ENCODE measurements at places on chromosomes 7 and 10.

GRCh38 chr10:33330543-33331378 lies 3.7 kb downstream of the NRP1 start:
- DNase-seq = peak; percentile 85

DNA sequence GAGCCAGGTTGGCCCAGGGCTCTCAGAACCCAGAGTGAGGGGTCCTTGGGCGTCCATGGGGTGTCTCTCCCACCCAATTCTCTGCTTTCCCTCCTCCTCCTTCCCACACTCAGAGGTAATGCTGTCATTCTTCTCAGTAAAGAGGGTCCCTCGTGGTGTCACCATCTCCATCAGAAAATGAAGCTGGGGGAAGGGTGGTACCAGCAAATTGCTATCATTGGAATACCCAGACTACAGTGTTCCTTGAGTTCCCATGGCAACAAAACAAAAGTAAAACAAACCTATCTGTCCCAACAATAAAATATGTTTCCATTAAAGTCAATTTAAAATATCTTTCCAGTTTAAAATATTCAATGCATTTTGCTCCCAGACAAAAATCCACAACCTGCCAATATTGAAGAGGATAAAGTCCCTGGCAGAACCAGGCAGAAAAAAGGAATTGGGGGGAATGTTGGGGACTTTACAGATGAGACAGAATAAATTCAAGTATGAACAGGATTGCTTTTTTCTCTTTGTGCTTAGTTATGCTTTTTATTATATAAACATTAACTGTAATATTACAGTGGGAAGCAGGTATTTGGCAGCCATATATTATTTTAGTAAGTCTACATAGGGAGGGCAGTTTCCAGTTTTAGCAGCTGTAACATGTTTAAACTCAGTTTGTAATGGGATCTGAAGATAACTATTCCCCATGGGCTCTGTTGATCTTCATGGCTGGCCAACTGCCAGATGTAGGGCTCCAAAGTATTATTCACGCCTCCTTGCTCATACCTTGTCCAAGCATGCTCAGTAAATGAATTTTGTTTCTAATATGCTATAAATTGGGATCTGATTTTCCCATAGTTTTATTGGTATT lies 182.1 kb downstream of the ARID5B start:
- no peak for DNase-seq

DNA sequence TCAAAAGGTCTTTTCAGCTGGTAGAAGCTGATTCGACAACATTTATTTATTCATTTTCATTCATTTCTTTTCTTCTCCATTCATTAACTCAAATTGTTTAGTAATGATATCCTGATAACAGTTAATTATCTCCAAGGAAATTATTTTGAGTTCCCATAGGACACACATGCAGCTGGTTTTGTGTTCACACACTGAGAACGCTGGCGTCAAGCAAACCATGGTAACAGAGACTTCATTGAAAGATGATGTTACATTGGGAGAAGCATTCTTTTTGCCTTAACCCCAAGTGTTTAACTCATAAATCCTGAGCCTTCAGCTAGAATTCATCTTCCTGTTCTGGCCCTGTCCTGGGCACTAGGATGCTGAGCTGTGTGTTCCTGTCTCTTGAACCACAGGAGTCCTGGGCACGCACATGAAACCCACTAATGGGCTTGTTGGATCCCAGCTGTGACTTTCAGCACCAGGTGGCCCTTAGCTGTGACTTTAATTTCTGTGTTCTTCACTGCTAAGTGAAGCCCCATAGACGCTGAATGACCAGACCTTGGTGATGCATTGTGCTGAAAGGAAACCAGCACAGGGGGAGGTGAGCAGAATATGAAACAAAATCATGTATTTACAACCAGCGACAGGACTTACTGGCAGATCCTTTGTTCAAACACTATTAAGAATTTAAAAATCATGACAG lies 121.5 kb upstream of the PRSS58 start:
- DNase-seq = no peak

GRCh38 chr7:42790196-42790595 lies 121.7 kb downstream of the C7orf25 start:
- DNase-seq = no peak

All from WTC11 (cell line).